ENCODE measurements at places on chromosomes 2 and 18. TPM values are rescaled to one million over a fixed set of nuclear protein-coding genes. Genes with fewer than 3 reads are reported as not detected.

Gene DTNA
- 208 TPM for total RNA-seq

Gene IL36B
- not detected for total RNA-seq

Gene ORC2
- total RNA-seq = 24.9 TPM

Gene ACOXL
- total RNA-seq = not detected

Gene EXOC6B
- total RNA-seq = 173 TPM

Measured in cardiac septum (tissue), 1 donor.